ENCODE measurements at places on chromosomes 3 and 15.

DNA sequence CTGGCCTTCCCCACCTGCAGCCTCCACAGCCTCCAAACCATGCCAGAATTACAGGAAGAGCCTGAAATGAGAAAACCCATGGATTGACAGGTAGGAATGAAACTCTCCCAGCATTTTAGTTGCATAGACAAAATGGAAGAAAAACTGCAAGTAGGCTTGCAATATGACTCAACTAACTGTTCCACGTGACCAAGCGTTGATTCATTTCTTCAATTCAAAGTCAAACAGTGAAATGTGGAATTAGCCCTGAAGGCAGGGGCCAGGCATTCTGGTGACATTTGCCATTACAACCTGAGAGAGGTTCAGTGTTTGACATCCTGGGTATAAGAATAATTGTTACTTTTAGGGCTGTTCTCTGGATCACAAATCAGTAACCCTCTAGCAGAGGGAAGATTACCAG is 676.5 kb upstream of the CFAP20DC start:
- DNase-seq: no peak

- DNase-seq: no peak
Measured at GRCh38 chr3:157248590-157249422, 88.9 kb upstream of the CCNL1 start.

DNA sequence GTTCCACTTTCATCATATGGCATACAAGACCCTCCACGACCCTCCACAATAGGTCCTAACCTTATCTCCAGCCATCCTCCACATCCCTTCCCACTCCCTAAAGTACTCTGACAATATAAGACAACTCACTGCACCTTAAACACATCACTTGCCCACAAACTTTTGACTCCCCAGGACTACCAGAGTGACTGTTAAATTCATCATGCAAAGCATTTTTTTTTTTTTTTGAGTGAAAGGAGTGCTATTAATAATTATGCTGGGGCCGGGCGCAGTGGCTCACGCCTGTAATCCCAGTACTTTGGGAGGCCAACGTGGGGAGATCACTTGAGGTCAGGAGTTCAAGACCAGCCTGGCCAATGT is 55.8 kb downstream of the OSBPL10 start:
- no peak for DNase-seq

DNA sequence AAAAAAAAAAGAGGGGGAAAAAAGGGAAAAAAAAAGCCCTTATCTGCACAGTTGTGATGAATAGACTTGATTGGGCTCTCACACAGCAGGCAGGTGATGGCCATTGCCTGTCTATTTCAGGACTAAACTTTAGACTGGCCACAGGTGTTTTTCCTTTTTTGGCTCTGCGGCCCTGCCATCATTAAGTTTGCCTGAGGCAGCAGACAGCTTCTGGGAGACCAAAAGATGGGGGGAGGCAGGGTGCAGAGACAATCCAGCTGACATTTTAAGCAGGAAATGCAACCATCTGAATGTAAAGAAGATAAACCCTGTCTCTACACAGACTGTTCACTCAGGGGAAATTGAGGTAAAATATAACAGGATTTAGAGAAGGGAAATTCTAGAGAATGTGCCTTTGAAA is 295.0 kb upstream of the KCNH8 start:
- DNase-seq: no peak

DNA sequence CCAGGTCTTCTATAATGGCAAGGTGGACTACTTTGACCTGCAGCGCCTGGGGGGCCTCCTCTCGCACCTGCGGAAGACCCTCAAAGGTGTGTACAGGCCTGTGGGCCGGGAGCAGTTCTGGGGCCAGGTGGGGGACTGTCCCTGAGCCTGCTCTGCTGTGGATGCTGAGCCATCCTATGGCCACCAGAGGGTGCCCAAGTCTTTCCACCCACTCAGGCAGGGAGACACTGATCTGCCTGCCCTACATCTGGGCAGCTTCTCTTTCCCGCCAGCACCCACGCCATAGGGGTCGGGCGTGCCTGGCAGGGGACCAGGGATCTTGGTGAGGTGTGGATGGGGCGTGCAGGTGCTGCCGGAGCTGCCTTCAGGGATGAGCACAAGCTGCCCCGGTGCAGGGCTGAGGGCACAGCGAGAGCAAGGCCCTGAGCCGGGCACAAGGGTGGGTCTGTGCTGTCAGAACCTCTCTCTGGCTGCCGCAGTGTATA is 14.1 kb downstream of the RNF123 start:
- DNase-seq: peak; percentile 59

DNA sequence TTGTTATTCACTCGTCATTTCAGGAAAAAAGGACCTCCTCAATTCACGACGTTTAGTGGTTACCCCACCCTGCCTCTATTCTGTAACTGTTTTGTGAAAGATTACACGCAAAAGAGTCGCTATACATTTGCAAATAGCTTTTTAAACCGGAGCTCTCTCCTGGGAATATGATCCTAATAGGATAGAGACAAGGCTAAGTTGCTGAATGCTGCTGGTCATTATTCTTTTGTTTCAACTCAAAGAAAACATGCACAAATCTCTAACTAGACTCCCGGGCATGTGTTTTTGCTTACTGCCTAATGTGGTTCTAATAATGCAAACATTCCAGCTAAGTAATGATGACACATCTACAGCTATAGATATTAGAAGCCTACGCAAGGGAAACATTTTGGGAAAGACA is 214.6 kb upstream of the MDFIC2 start:
- DNase-seq: no peak

GRCh38 chr3:26668696-26669095 is 46.1 kb downstream of the LRRC3B start:
- DNase-seq: no peak

DNA sequence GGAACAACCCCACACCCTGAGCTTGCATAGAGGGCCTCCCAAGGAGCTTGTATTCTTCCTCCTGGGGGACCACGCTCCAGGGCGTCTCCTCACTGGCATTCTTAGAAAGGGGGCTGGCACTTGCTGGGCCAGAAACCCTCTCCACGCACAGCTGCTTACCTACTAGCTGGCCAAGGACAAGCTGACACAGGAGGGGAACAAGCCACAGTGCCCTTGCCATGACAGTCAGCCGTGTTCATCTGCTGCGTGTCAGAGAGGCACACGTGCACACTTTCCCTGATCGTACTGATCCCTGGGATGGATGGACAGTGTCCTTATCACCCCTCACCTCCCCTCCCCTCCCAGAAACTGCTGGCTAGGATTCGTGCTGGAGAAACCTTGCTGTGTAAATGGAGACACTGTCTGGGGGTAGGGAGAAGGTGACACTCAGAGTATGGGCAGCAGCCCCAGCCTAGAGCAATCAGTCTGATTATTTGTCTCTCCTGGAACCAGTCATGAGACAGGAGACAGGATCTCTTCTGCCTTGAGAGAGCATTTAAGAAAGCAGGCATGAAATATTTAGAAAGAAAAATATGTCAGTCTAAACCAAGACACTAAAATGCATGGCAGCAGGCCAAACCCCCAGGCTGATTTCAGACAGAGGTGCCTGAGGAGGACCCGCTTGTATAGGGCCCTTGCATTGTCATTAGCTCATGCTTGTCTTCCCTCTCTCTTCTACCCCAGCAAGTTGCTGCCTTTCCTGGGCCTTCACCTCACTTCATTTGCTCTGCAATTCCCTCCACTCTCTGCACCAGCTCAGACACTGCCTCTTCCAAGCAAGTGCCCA is 311.8 kb upstream of the TRIM42 start:
- no peak for DNase-seq

DNA sequence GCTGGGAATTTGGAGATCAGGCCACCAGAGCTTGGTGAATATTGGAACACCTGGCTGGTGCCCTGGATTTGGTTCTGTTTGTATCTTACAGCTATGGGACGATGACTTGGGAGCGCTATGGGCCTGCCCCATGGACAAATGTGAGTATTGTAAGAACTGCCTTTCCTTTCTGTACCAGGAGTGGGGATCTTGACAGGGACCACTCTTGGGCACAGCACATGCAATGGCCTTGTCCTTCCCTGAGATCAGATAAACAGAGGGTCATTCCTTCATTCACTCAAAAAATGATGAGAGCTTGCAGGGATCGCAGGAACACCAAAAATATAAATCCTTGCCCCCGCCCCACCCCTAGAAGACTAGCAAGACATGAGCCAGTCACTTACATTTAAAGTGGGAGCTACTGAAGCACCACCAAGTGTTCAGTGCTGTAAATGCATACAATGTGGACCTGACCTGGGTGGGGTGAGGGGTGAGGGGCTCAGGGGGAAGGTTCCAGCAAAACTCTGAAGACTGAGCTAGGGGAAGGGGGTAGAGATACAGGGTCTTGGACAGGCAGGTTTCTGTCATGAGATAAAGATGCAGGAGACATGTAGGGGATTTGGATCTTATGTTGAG is 2.7 kb upstream of the CRELD1 start:
- DNase-seq: no peak

DNA sequence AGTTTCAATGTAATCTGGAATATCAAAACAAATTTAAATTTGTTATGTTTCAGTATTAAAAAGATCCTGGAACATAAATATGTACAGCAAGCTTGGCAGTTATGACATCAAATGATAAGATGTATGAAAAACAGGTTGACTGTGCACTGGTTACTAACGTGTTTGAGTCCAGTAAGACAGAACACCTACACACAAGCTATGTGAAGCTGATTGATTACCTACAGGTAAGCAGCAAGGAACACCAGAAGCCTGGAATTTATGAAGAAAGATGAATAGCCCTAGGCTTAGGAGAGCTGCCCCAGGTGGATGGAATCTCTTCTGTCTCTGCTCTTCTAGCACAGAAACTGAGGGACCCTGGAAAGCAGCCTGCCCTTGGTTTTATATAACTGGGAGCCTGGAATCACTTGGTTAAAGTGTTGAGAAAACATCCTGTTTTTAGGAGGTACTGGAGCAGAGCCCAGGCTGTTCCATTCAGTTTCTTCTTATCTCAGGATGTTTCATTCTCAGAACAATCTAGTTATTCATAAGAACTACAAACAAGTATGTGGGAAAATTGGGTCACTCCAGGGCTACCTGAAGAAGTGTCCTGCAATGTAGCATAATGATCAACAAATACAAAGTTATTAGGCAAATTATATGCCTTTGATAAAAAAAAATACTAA is 36.3 kb downstream of the SLITRK3 start:
- DNase-seq: no peak

GRCh38 chr3:125079675-125080045 is 23.9 kb upstream of the HEG1 start:
- DNase-seq: no peak

GRCh38 chr3:151501923-151502632 is 41.2 kb upstream of the IGSF10 start:
- DNase-seq: no peak

GRCh38 chr3:106440672-106441071 is 571.9 kb upstream of the CBLB start:
- DNase-seq: no peak

- DNase-seq: no peak
Measured at GRCh38 chr3:79477242-79477641, 290.6 kb downstream of the ROBO1 start.

GRCh38 chr3:158700559-158700958 is 28.1 kb upstream of the LXN start:
- no peak for DNase-seq

- DNase-seq: peak; percentile 49
Measured at GRCh38 chr15:66654739-66655375, 47.2 kb upstream of the SMAD6 start.

DNA sequence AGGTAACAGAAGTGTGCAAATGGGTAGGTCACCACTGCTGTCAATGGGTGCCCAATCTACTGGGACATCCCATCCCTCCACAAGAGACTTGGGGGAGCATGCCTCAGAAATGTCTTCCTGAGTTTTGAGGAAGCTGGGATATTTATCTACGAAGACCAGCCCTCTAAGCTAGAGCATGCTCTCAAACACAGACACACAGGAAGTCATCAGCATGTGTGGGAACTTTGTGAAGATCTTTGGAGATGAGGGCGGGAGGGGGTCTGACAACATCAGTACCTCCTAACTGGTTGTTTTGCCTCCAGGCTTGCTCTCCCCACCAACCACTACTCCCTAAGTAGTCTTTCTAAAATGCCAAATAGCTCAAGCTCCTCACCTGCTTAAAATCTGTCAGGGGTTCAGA is 3.5 kb upstream of the MEF2A start:
- DNase-seq: no peak

- DNase-seq: no peak
Measured at GRCh38 chr3:139204728-139205127, 139.1 kb upstream of the MRPS22 start.

- DNase-seq: no peak
Measured at GRCh38 chr3:102444101-102444500, 9.3 kb downstream of the ZPLD1 start.

DNA sequence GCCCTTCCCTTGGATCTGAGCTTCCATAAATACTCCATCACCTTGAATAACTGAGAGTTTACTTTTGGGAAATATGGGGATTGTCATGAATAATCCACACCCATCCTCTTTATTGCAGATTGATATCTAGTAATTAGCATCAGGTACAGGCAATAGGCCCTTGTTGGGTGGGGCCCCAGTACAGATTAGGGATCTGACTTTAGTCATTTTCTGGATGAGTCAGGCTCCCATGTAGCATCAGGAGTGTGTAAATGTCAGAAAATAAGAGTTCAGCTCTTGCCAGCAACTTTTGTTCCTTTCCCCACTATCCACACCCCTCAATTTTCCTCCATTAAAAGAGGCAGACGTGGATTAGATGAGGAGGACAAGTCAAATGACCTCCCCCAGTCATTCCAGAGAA is 17.7 kb upstream of the SNRK start:
- no peak for DNase-seq

DNA sequence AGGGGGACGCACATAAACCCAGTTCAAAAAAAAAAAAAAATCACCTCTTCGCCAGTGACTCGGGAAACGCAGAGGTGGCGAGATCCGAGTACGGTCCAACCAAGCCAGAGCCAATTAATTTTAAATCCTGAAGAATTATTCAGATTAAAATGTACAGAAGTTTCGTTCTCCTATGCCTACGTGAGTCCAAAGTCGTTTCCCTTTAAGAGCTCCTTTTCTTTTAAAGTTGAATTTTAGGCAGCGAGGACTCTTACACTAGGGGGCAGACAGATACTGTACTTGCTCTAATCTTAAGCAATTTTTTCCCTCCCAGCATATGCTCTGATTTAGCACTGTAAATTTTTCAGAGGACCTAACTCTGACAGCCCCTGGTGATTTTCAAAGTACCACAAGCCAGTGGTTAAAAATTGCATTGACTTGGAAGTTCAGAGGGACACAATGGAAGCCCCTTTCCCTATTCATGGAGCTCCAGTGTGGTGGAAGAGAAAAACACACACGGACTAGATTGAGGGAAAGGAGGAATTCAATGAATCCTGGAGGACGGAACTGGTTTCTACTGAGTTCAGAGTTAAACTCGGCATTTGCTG is 3.3 kb upstream of the NR2F2 start:
- DNase-seq: peak; percentile 36

DNA sequence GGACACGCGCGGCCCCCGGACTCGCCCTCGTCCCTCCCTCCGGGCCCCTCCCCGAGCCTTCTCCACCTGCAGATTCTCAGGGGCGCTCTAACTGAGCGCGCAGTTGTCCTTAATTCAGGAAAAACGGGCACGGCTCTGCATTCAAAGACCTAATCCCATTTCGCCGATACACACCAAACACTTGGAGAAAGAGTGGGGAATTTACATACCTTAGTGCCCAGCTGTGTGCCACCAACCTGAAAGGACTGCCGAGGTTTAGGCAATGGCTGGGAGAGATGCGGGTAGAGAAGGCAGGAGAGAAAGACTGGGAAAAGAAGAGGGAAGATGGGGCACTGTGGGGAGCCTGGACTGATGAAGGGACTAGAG is 21.8 kb downstream of the IGDCC3 start:
- DNase-seq: no peak

GRCh38 chr3:88189361-88189810 is 39.6 kb downstream of the C3orf38 start:
- DNase-seq: no peak
